A673 (cell line): ENCODE measurements at places on chromosomes 1 and 21. TPM values are rescaled to one million over a fixed set of nuclear protein-coding genes. Genes with fewer than 3 reads are reported as not detected.

SLC30A2 gene
- total RNA-seq, result not detected in 2 replicates

CLCN6 gene
- total RNA-seq, result 42.0 and 48.1 TPM in 2 replicates

CAPN8 gene
- total RNA-seq, result not detected in 2 replicates

MAEL gene
- total RNA-seq, result not detected in 2 replicates

PTPN14 gene
- total RNA-seq, result 103 and 114 TPM in 2 replicates

ZBTB8B gene
- total RNA-seq, result 0.06 and 0.17 TPM in 2 replicates

ERVH48-1 gene
- total RNA-seq, result 0.31 and 0.34 TPM in 2 replicates

CD48 gene
- not detected in 2 replicates for total RNA-seq

OR2T27 gene
- not detected in 2 replicates for total RNA-seq

- H3K27me3 ChIP-seq, result peaks cover 16% of the 10 kb centered on the region
- H3K4me1 ChIP-seq, result peaks cover 14% of the 10 kb centered on the region
- peak overlapping the region; percentile 55 for H3K4me3 ChIP-seq
- no peaks in the 10 kb centered on the region for H3K36me3 ChIP-seq
Observed at GRCh38 chr1:6489799-6490180, 1.7 kb downstream of the PLEKHG5 start.

DNA sequence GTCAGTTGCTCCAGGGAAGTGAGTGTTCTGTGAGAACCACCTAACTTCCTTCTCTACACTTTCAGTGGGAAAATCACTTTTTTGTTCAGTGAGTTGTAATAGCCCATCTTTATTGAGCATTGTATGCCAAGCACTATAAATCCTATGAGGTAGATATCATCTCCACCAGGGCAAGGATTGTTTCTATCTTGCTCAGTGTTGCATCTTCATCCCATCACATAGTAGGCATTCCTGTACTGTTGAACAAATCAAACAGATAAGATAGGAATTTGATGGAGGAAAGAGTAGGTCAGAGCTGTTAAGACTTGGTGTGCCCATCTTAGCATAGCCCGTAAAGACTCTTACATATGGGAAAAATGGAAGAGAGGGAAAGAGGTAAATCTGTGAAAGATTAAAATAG, 2.9 kb upstream of the PIGV start:
- peak overlapping the region; percentile 97 for H3K27ac ChIP-seq
- peaks cover 29% of the 10 kb centered on the region for H3K4me1 ChIP-seq
- H3K27me3 ChIP-seq, result no peaks in the 10 kb centered on the region
- no peak for DNase-seq
- H3K36me3 ChIP-seq, result peaks cover 35% of the 10 kb centered on the region
- no peak overlapping the region for H3K4me3 ChIP-seq

DNA sequence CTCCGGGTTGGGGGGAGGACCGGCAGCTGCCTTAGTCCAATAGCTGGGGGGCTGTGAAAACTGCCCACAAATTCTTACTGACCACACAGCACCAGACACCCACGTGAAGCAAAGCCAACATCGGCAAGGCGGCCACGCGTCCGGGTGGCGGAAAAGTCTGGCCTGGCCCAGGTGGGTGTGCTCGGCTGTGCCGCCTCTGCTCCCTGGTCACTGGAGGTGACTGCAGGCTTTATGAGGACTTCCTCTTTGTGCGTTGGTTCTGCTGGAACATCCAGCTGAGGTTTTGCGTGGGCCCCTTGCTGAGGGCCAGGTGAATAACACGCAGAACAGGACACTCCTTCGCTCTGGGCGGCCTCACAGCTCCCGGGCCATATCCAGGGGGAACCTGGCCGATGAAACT, 35.4 kb downstream of the FAAP20 start:
- no peaks in the 10 kb centered on the region for H3K27me3 ChIP-seq
- no peak for DNase-seq
- no peak overlapping the region for H3K27ac ChIP-seq
- H3K4me3 ChIP-seq, result no peak overlapping the region
- H3K36me3 ChIP-seq, result no peaks in the 10 kb centered on the region
- H3K4me1 ChIP-seq, result no peaks in the 10 kb centered on the region

DNA sequence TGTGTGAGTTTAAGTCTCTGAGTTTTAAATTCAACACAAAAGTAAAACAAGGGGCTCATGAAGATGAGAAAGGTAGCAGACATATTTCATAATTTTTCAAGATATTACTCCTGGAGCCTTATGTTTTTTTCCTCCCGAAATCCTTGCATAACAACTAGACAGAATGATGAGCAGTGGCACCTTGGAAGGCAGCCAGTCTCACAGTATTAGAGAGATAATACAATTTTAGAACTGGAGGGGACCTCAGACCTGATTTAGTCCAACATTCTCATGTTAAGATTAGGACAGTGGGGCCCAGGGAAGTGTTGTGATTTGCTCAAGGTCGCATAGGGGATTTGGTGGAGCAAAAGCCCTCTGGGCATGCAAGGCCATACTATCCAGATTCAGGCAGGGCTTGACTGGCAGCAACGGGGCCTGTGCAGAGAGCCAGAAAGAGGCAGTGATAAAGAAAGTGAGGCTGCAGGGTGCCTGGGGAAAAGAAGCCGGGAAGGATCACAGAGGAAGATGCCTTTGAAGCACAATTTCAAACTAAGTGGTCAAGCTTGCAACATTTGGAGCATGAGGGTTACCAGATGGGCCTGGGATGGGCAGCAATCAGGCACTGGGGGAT, 31.4 kb upstream of the BCL9 start:
- no peak overlapping the region for H3K27ac ChIP-seq
- no peak overlapping the region for H3K4me3 ChIP-seq
- H3K4me1 ChIP-seq, result no peaks in the 10 kb centered on the region
- no peak for DNase-seq
- no peaks in the 10 kb centered on the region for H3K36me3 ChIP-seq
- H3K27me3 ChIP-seq, result no peaks in the 10 kb centered on the region

GRCh38 chr1:198848649-198849048, 209.8 kb downstream of the PTPRC start:
- peaks cover 69% of the 10 kb centered on the region for H3K36me3 ChIP-seq
- peak overlapping the region; percentile 66 for H3K27ac ChIP-seq

DNA sequence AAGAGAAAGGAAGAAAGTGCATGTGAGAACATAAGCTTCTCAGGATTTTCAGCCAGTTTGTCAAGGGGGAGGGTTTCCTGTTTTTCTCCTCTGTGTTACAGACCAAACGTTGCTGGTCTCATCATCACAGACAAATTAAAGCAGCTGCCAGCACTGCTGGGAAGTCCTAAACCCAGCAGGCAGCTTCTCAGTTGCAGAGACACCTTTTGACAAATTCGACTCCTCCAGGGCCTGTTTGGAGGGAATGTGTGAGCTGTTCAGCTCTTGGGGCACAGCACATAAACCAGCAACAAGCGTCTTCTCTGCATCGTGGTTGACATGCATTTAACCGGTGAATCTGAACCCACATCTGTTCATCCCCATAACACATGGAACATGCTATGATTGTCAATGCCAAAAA, 454.6 kb upstream of the RUNX1 start:
- no peaks in the 10 kb centered on the region for H3K27me3 ChIP-seq
- no peak for DNase-seq
- no peaks in the 10 kb centered on the region for H3K36me3 ChIP-seq
- H3K27ac ChIP-seq, result no peak overlapping the region

- H3K4me1 ChIP-seq, result no peaks in the 10 kb centered on the region
- no peak overlapping the region for H3K4me3 ChIP-seq
- no peak for DNase-seq
- H3K36me3 ChIP-seq, result no peaks in the 10 kb centered on the region
- H3K27ac ChIP-seq, result no peak overlapping the region
Observed at GRCh38 chr1:116521186-116521585, 49.6 kb downstream of the CD58 start.

DNA sequence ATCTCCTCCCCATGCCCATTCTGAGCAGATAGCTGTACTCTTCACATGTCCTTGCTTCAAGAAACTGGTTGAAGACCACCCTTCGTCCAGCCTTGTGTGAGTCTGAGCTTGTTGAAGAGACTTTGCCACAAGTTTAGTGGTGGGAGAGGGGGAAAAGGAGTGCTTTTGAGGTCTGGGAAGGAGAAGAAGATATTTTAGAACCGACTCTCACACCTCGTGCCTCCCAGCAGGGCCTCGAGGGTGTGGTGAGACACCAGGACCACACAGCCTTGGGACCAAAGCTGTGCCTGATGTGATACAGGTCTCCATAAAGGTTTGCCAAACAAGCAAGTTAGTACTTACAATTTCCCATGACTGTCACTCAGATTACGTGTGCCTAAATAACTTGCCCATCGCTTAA, 201.8 kb downstream of the DYRK1A start:
- H3K27ac ChIP-seq, result no peak overlapping the region
- no peak overlapping the region for H3K4me3 ChIP-seq
- no peaks in the 10 kb centered on the region for H3K36me3 ChIP-seq
- peaks cover 7% of the 10 kb centered on the region for H3K4me1 ChIP-seq

DNA sequence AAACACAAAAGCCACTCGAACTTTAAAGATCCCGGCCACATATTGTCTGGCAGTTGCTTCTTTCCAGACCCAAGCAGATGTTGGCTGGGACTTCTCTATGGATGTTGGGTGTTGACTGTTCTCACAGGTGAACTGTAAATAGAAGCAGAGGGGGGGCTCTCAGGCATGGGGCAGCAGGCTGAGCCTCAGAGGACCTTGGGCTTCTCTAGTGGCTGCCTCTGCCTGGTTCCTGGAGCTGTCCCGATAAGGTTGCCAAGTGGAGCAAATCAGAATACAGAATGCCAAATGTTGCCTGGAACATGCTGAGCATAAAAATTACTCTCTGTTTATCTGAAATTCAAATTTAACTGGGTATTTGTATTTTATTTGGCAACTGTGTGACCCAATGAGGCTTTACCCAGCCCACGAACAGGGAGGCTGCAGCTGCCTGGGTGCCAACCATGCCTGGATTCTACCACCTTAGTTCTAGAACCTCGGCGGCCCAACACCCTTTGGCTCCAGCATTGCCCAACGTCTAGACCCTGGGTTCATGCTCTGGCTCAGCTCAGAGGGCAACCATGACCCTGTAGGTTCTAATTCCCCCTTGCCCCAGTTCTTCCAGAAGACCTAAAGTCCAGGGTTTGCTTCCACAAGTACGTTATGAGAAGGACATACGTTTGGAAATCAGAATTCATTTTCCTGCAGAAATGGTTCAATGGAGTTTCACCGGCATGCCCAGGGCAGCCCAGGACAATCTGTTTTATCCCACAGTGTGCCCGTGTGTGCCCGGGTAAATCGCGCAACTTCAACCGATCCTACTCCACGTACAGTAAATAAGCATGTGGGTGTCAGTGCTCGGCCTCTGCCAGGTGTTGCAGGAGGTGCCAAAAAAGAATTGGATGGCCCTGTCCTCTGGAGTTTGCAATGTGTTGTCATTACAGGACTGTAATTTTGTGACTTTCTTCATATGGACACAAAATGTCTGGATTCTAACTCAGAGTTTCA, 5.4 kb upstream of the SLC45A1 start:
- no peak for DNase-seq
- no peak overlapping the region for H3K4me3 ChIP-seq
- H3K4me1 ChIP-seq, result no peaks in the 10 kb centered on the region
- no peaks in the 10 kb centered on the region for H3K27me3 ChIP-seq
- H3K36me3 ChIP-seq, result no peaks in the 10 kb centered on the region
- no peak overlapping the region for H3K27ac ChIP-seq

DNA sequence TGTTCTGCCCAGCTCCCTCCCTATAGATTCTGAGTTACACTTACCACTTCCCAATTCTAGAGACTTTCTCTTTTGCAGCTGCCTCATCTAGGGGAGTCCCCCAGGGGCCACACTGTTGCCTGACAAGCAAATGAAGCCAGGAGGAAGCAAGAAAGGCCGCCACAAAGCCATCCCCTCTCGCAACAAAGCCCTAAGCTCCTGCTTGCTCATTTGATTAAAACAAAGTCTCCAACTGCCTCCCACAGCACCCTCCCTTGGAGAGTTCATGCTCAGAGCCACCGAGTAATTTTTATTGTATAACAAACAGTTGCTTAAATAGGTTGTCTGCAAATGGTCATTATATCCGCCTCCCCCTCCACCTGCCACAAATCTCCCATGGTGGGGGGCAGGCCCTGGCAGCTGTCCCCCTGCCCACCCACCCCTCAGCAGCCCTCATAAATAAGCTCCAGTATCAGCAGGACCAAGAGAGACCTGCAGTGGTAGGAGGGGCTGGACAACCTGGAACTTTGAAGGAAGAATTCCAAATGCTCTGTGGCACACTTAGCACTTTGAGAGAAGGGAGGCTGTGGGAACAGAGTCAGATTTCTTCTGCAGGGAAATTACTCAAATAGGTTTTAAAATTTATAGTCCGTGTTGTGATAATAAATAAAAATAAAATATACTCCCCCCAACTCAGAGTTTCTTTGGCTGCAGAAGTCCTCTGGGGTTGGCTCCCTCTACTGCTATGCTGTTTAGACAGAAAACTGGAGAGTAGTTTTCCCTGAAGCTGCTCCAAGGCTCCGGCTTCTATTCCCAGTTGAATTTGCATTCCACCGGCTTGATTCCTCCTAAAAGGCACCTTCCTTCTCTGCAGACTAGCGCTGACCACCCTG, 237.5 kb downstream of the TTLL7 start:
- peaks cover 60% of the 10 kb centered on the region for H3K27me3 ChIP-seq
- H3K4me1 ChIP-seq, result peaks cover 9% of the 10 kb centered on the region
- H3K27ac ChIP-seq, result no peak overlapping the region

- H3K27ac ChIP-seq, result no peak overlapping the region
- H3K4me1 ChIP-seq, result peaks cover 14% of the 10 kb centered on the region
- H3K4me3 ChIP-seq, result no peak overlapping the region
- DNase-seq, result peak; percentile 53
- H3K27me3 ChIP-seq, result no peaks in the 10 kb centered on the region
Observed at GRCh38 chr21:26795866-26796329, 49.3 kb downstream of the ADAMTS1 start.

- H3K27ac ChIP-seq, result no peak overlapping the region
- DNase-seq, result peak; percentile 21
- H3K36me3 ChIP-seq, result no peaks in the 10 kb centered on the region
- no peaks in the 10 kb centered on the region for H3K27me3 ChIP-seq
Observed at GRCh38 chr21:38712071-38712470, 93.7 kb upstream of the ETS2 start.

- H3K4me3 ChIP-seq, result no peak overlapping the region
- H3K36me3 ChIP-seq, result no peaks in the 10 kb centered on the region
- no peak for DNase-seq
- H3K4me1 ChIP-seq, result no peaks in the 10 kb centered on the region
- no peak overlapping the region for H3K27ac ChIP-seq
- H3K27me3 ChIP-seq, result no peaks in the 10 kb centered on the region
Observed at GRCh38 chr1:101730559-101730958, 266.2 kb downstream of the OLFM3 start.

DNA sequence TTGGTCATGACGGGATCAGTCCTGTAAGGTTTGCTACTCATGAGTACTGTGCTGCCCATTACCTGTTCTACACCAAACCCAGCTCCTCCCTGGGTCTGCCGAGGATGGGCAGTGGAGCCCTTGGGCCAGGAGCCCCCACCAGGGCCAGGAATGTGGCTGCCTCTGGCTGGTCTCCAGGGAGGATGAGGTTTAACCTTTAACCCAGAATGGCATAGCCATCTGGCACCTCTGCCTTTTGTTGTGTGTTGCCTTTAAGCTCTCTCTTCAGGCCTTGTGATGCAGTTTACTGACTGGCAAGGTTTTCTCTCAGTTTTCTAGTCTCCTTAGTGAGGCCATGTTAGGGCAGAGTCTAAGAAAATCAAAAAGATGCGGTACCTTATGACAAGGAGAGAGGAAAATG, 38.6 kb downstream of the SIPA1L2 start:
- H3K27ac ChIP-seq, result no peak overlapping the region
- no peak for DNase-seq
- H3K4me1 ChIP-seq, result peaks cover 10% of the 10 kb centered on the region
- no peaks in the 10 kb centered on the region for H3K27me3 ChIP-seq

GRCh38 chr1:96698342-96698983, 23.1 kb upstream of the PTBP2 start:
- H3K27ac ChIP-seq, result no peak overlapping the region
- H3K36me3 ChIP-seq, result no peaks in the 10 kb centered on the region
- no peaks in the 10 kb centered on the region for H3K27me3 ChIP-seq
- no peak for DNase-seq
- no peak overlapping the region for H3K4me3 ChIP-seq

GRCh38 chr1:223228931-223229528, 86.0 kb upstream of the TLR5 start:
- H3K4me3 ChIP-seq, result no peak overlapping the region
- no peaks in the 10 kb centered on the region for H3K27me3 ChIP-seq
- DNase-seq, result no peak
- H3K36me3 ChIP-seq, result no peaks in the 10 kb centered on the region
- H3K4me1 ChIP-seq, result no peaks in the 10 kb centered on the region
